ENCODE measurements at places on chromosomes 3 and 15.
A peak's percentile ranks its signal among the peaks of the same experiment; 100 is the strongest.

GRCh38 chr15:57135800-57136199 lies 217.4 kb downstream of the TCF12 start:
- no peak for DNase-seq

- DNase-seq: no peak
These were observed 295.1 kb downstream of the FOXP1 start for GRCh38 chr3:71288269-71288930.

- peak; percentile 22 for DNase-seq
These were observed 85.6 kb downstream of the PDCD6IP start for GRCh38 chr3:33883951-33884561.

DNA sequence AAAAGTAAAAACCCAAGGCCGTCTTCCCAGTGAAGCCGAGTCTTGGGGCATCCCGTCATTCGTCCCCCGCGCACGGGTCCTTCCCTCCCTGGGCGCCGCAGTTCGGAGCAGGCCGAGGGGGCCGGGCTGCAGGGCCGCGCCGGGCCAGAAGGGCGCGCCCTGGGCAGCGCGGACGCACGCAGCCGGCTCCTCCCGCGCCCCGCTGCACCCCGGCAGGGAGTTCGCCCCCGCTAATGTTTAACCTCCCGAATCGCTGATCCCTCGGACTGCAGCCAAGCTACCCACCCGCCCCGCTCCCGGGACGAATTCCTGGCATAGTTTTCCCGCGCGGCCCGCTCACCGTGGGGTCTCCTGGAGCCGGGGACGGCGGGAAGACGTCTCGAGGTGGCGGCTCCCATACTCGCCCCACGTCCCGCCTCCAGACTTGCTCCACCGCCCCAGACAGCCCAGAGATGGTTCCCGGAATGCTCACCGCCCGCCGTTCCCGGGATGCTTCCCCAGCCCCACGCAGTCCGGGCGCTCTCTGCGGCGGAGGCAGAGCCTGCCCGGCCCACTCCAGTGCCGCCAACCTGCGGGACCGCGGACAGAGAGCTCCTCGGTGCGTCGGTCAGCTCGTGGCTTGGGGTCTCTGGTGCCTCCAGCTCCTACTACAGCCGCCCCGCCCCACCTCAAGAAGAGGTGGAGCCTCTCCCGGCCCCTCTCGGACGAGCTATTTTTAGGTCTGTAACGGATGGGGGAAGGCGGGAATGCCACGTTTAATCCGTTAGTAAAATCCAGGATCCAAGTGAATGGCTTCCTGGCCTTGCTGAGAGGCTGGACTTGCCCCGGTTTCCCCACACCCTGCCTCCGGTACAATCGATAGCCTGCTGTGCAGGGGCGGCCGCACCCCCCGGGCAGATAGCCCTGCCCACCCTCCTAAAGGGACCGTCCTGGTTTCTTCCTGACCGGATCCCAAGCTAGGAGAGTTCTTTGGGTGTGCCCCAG lies at the start of gene DZIP1L:
DZIP1L (minus strand) TSS at position 621 of the 984 bp plus-strand sequence. CDS start 11,637 bp downstream, outside the sequence.
- DNase-seq: peak; percentile 76

DNA sequence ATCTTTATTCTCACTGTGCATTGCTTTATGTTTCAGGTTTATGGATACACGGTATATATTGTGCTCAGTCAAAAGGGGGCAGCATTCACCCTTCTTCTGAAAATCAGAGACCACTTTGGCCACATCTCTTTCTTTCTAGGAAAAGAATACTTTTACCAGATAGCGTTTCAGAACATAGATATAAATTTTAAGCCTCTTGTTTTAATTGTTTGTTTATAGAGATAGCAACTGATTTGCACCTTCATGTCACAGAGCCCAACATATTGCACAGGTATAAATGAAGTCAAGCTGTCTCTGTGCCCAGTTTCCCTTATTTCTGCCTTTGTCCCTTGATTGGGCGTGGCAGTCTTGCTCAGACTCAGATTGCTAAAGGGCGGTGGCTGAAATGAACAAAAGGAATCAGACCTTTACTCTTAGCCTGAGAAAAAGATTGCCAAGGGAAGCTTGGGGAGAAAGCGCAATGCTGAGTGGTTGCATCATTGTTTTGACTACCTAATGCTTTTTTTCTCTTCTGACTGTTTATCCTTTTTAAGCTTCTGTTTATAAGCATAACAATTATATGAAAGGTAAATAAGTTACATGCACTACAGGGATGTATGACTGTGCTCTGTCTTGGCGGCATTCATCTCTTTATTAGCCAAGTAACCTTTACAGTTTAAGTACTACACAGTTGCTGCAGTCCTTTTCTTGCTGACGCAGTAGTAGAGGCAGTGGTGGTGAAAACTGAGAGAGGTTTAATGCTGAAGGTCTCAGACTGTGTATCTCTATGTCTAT lies 70.8 kb upstream of the ZBTB20 start:
- peak; percentile 56 for DNase-seq

DNA sequence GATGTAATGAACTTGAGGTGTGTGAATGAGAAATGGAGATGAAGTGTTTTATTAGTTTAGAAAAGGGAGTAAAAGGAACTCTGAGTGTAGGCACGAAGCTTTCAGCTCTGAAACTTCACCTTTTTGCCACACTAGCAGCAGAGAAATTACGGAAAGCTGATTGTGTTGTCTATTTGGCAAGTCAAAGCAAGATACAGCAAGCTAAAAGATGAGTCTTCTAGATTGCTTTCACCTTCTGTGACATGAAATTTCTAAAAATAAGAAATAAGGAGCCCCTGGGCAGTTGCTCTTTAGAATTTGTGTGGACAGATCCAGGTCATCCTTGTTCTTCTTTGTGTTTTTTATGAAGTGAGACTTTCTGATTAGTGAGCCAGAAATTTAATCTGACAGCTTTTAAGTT lies 143.4 kb downstream of the FNDC3B start:
- DNase-seq: no peak

DNA sequence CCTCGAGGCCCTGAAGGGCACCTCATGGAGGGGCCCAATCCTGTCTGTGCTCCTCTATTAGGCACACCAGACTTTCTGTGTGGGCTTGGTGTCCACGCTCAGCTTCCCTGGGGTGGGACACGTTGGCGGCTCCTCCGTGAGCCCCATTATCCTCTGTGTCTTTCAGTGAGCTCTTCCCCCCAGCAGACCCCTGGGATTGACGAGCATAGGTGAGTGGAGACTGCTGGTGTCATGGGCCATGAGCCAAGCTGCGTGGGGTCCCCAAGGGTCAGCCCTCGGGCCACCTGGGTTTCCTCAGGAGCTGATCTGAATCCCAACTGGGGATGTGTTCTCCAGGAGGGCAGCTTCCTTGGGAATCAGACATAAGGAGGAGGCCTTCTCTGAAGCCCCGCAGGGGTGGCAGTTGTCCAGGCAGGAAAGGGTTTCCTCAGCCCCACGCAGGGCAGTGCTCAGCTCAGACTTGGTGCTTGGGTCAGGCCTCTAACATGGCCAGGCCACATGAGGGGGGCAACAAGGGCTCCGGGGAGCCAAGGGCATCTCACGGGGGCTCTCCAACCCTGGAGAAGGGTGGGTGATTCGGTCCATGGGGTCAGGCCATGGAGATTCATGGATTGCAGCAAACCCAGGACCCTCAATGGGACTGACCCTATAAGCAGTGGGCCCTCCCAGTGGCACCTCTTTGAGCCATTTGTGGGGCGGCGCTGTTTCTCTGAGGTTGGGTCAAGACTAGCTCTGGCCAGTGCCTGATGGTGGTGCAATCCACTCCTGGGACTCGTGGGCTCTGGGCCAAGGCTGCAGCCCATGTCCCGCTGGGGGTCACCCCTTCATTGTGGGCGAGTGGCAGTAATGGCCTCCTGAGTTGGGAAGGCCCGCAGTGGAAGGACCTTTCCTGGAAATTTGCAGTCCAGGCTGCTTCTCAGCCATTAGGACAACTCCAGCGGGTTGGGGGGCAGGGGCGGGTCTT lies 222.5 kb downstream of the SNRPN start:
- no peak for DNase-seq

DNA sequence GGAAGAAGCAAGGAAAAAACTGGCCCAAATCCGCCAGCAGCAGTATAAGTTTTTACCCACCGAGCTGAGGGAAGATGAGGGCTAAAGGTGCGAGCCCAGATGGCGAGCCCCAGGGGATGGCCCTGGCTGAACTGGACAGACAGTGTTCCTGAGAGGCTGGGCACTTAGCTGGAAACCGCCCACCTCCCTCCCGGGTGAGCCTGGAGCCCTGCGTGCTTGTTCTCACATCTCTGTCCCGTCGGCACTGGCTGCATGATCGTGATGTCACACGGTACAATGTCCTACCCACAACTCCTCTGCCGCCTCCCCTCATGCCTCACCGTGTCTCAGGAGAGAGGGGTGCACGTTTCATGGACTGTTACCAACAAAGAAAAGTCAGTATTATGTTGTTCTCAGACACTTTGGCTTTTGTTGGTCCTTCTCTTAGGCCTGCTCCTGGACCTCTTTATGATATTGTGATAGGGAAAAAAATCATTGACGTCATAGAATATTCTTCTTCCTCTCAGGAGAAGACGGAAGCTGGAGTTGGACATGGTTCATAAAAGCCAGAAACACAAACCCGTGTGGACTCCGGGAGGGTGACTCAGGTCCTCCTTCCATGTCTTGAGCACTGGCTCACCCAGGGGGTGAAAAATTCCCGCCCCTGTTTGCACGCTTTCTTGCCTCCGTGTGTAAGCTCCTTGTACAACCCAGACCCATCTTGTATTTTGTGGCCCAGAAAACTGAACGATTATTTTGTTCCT lies 201.8 kb upstream of the TPM1 start:
- no peak for DNase-seq

GRCh38 chr15:87567406-87568030 lies 689.0 kb downstream of the NTRK3 start:
- no peak for DNase-seq

GRCh38 chr3:109257269-109257668 lies 59.0 kb downstream of the DPPA2 start:
- DNase-seq: peak; percentile 9

DNA sequence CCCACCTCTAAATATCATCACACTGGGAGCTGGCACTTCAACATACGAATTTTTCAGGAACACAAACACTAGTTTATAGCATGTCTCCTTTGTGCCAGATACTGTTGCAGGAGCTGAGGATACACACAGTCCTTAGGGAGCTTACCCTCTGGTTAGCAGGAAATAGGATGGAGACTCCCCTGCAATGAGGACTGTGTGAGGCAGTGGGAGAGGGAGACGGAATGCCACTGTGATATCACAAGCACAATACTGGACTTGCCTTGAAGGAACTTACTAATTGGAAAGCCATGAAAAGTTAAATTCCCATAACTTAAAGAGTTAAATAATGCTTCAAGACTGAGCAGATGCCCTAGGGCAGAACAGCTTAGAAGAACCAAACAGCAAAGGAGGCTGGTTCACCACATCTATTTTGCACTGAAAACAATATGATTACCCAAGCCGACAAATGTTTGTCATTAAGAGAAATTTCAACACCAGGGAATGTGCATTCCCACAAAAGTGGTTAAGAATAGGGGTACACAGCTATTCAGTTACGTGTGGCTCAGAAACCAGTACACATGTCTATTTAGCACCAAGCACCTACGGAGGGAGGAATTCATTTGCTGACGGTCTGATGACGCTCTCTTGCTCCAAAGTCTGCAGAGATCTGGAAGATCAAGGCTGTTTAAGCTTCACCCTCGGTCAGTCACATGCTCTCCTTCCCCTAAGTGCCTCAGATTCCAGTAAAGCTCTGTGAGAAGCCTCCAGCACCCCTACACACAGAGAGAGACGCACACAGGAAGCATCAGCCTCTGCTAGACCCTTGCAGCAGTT lies 5.2 kb downstream of the TBC1D2B start:
- DNase-seq: peak; percentile 66

GRCh38 chr15:25624504-25625177 lies 185.8 kb upstream of the UBE3A start:
- no peak for DNase-seq

DNA sequence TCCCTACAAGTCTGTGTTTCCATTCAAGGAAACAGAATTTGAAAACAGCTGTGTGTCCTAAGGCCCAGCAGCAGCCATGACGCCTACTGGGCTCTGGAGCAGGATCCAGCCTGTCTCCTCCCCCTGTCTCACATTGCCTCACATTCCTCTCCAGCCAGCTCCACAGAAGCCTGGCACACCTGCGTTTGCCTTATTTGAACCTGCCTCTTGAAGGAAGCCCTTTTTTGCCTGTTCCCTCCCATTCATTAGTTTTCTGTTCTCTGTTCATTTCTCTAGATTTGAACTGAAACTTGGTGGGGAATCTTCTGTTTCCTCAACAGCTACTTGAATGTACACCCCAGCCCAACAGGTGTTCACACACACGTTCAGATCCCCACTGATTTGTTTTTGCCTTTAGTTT lies 890.5 kb downstream of the TUSC7 start:
- DNase-seq: no peak

DNA sequence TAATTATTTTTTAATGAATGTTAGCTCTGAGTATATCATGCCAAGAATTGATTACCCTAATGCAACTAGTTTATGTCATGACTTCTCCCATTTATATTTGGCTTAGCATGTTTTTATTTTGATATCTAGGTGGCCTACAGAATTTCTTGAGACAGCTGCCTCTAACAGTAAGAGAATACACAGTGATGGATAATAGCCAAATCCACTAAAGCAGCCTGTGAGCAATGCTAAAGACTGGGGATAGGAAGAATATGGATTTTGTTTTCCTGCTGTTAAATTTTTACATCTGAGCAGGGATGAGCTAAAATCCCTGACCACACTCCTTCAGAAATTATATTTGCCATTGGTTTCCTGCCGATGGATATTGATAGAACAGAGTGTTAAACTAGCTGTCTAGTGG lies 149.3 kb upstream of the TGFBR2 start:
- DNase-seq: no peak

DNA sequence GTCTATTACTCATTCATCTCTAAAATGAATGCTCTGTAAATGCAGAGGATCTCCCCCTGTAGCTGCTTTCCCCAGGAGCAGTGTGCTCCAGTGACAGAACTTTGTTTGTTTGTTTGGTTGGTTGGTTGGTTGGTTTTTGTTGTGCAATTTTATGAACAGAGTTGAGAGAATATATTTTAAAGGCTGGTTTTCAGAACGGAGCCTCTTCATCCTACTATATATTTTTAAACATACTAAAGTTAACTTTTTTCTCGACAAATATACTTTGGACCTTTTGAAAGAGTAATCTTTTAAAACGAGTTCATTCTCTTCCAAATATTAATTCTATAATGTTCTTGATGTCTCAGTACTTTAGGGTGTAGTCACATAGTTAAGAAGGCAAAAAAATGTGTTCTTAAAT lies 20.2 kb downstream of the RYR3 start:
- DNase-seq: peak; percentile 82

GRCh38 chr3:28186748-28187147 lies 54.7 kb upstream of the CMC1 start:
- DNase-seq: peak; percentile 63

GRCh38 chr3:122305818-122306621 lies 19.0 kb upstream of the CSTA start:
- no peak for DNase-seq

DNA sequence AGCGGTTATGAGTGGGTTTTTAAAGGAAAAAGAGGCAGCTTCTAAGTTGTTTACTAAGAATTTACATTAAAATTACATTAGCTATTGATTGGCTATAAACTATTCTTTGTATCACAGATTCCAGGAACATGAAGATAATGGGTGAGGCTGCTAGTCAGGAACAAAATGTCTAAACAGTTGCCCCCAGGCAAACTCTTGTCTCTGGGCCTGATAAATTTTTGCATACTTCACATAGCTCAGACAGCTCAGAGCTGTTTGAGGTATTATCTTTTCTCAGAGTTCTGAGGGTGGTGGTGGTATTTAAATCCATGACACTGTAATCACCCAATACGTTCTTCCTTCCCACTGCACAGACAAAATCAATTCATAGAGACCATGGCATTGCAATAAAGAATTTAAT lies 2.1 kb upstream of the HACD2 start:
- no peak for DNase-seq
